ENCODE measurements at places on chromosomes 6 and 20. TPM values are rescaled to one million over a fixed set of nuclear protein-coding genes. Genes with fewer than 3 reads are reported as not detected.

BHLHE23 gene
- not detected for polyA plus RNA-seq

SUMO4 gene
- not detected for polyA plus RNA-seq

KCNK16 gene
- polyA plus RNA-seq: not detected

EFCAB8 gene
- polyA plus RNA-seq: 0.02 TPM

LBP gene
- polyA plus RNA-seq: 53.7 TPM

LY6G6C gene
- polyA plus RNA-seq: not detected

BPIFB4 gene
- polyA plus RNA-seq: not detected

NHLRC1 gene
- 1.5 TPM for polyA plus RNA-seq

ELOVL2 gene
- 0.34 TPM for polyA plus RNA-seq

LIME1 gene
- polyA plus RNA-seq: 16.7 TPM

TOX2 gene
- 1.4 TPM for polyA plus RNA-seq

GABRR1 gene
- polyA plus RNA-seq: not detected

SYCP2L gene
- polyA plus RNA-seq: 0.18 TPM

ZNF343 gene
- 3.8 TPM for polyA plus RNA-seq

CGA gene
- polyA plus RNA-seq: 0.08 TPM

SMOC2 gene
- 22.7 TPM for polyA plus RNA-seq

ELOVL4 gene
- 0.25 TPM for polyA plus RNA-seq

KCNG1 gene
- polyA plus RNA-seq: 0.30 TPM

SLC13A3 gene
- 0.48 TPM for polyA plus RNA-seq

ID1 gene
- polyA plus RNA-seq: 301 TPM

TRAPPC3L gene
- polyA plus RNA-seq: 0.06 TPM

DLK2 gene
- 0.45 TPM for polyA plus RNA-seq

SNAP25 gene
- 10.1 TPM for polyA plus RNA-seq

ADGRF4 gene
- polyA plus RNA-seq: 0.01 TPM

CD83 gene
- polyA plus RNA-seq: 1.4 TPM

DEFB132 gene
- polyA plus RNA-seq: 0.06 TPM

ACAT2 gene
- 16.9 TPM for polyA plus RNA-seq

TP53INP2 gene
- polyA plus RNA-seq: 17.8 TPM

CDH22 gene
- polyA plus RNA-seq: 0.45 TPM

FAM209B gene
- 0.42 TPM for polyA plus RNA-seq

SLC22A3 gene
- polyA plus RNA-seq: 2.8 TPM

BPI gene
- polyA plus RNA-seq: 0.02 TPM

RAMACL gene
- 0.22 TPM for polyA plus RNA-seq

GSTA2 gene
- 0.16 TPM for polyA plus RNA-seq

BPIFB2 gene
- not detected for polyA plus RNA-seq

SPEF1 gene
- polyA plus RNA-seq: not detected

Measured in adipose tissue (tissue), 3 donors.